CD8-positive, alpha-beta T cell (primary cell): ENCODE measurements at places on chromosomes 7 and 10.
A peak's percentile ranks its signal among the peaks of the same experiment; 100 is the strongest.

DNA sequence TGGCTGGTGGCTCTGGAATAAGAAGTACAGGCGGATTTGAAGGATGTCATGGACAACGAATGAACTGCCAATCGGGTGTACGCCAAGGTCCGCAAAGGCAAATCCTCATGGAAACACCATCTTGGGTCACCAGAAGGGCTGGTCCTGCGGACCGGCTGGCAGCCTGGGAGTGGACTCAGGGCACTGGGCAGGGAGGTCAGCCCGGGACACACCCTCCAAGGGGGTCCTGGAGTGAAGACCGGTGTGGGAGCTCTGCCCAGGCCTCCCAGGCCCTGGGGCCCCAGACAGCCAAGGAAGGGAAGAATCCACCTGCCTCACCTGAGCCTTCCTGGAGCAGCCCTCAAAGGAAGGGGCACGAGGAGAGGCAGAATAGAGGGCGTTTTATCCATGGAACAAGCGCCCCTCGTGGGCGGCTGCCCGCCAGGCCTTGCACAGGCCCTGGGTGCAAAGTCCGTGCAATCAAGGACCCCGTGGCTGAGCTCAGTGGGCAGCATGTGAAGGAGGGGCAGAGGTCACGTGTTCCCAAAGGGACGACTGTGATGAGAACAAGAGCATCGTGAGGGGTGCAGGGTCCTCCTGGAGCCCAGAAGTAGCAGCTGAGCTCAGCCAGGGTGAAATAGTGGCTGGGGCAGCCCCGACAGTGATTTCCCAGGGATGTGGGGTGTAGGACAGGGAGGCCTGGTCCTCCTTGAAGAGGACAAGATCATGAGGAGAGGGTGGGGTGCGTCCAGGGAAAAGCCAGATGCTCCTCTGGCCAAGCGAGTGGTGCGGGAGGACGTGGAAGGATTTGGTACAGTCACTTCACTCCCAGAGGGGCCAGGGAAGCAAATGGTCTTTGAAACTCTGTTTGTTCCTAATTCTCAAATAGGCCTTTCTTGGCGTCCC is 105.2 kb downstream of the TCERG1L start:
- DNase-seq = no peak

DNA sequence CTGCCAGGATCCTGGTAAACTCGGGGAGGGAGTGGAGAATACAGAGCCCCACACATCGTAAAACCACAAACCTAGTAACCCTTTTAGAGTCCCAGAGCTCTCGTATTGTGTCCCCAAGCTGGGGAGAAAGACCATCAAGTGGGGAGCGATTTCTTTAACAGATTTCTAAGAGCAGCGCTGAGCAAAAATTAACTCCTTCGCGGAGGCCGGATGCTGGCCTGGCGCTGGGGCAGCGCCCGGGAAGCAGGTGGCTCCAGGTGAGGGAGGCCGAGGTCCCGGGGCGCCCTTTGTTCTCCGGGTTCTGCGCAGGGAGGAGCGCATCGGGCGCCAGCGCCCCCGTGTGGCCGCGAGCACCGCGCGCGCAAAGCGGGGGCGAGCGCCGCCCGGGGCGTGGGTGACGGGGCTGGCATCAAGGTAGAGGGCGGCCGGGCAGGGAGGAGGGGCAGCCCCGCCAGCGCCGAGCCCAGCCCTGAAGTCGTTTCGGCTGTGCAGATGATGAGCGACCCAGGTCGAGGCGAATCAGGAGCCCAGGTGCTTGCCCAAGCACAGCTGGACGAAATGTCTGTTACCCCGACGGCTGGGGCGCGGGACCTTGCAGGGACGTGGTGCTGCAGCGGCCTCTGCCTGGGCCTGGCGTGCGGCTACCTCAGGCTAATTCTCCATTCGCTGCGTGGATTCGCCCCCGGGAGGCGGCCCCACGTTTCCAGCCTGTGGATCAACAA is 10.4 kb upstream of the FGFR2 start:
- no peak for DNase-seq

GRCh38 chr7:97576043-97576442 is 155.8 kb upstream of the TAC1 start:
- DNase-seq = no peak

DNA sequence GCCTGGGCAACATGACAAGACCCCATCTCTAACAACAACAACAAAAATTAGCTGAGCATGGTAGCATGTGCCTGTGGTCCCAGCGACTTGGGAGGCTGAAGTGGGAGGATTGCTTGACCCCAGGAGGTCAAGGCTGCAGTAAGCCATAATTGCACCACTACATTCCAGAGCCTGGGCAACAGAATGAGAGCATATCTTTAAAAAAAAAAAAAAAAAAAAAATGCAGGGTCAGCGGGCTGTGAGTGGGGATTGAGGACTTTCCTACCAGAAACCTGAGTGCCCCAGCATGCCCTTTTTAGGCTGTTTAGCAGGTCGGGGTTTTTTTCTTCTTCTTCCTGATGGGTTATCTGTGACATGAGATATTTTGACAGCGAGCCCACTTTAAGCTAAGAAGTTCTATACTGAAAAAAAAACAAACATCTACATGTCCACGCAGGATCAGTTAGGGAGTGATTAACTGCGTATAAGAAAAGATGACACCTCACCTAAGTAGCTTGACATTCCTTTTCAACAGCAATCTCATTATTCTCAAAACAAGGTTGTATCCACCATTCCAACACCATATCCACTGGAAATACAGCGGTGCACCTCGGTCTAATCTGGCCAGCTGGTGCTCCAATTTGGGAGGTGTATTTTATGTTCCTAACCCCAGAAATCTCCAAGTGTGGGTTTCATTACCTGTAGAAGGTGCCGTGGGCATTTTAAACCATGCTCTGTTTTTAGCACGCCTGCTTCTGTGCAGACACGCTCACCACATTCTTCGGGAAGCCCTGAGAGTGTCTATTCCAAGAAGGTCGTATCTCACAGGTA is 13.8 kb upstream of the RFC2 start:
- no peak for DNase-seq

- DNase-seq = no peak
These were observed 38.6 kb upstream of the MET start for GRCh38 chr7:116633131-116633988.

DNA sequence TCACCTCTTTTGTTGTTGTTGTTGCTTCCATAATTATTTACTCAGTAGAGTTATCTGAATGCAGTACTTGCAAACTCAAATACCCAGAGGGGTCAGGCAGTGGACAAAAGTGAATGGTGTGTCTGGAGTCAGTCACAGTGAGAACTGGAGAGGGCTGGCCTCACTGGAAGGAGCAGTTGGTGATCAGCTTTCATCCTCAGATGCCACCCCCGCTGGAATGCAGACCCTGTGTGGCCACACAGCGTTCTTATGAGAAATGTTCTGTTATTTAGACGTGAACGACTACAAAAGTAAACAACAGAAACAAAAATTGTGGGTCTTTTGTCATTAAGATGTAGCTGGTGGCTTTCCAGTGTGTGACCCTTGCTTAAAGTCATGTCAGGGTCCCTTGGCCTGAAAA is 29.6 kb upstream of the VPS41 start:
- no peak for DNase-seq

GRCh38 chr10:115335366-115335765 is 242.2 kb downstream of the ATRNL1 start:
- DNase-seq = no peak

GRCh38 chr7:21946222-21946709 is 567 bp upstream of the CDCA7L start:
- DNase-seq = no peak

DNA sequence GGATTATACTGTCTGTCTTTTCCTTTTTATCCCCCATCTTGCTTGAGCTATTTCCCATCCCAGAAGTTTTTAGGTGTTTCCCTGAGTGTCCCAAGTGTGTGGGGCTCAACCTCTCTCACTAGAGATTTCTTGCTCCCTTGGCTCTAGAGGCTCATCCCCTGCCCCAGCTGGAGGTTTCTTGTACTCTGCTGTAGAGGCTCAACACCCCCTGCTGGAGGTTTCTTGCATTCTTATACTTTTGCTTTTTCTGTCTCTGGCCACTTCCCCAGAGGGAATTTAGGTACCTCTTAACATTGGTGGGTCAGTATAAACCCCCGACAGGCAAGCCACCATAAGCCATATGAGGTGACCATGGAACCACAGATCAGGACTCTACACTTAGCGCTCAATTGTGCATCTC is 114.2 kb upstream of the FAM3C start:
- DNase-seq = no peak

DNA sequence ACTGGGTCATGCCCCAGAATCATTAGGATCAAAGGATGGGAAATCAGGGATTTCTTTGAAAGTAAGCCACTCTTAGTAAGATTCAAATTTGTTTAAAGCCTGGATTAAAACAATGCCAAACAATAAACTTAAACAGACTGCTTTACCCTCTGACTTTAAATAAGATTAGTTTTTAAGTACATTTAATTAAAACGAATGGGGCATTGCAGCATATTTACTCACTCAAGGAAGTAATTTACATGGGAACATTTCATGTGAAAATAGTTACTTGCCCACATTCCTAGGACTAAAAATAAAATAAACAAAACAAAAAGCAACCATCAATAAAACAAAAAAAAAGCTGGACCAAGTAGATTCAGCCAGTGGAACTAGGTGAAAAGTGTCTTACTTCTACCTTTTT is 7.8 kb downstream of the ABLIM1 start:
- DNase-seq = no peak

GRCh38 chr7:106178593-106179134 is 66.6 kb upstream of the SYPL1 start:
- no peak for DNase-seq

DNA sequence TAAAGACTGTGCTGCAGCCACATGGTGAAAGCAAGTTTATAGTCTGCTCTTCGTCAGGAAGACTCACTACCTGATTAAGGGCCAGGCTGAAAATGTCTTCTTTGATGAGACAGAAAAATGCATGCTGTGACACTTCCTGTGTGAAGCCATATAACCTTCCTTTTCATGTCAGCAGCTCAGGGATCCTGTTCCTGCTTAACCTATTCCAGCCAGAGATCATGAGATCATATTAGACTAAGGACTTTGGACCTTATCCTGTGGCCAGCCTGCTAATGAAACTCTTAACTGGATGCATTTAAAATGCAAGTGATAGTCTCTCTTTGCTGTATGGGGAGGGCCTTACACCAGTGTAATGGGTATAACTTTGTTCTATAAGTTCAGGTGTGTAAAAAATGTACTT is 165.2 kb downstream of the PTEN start:
- DNase-seq = no peak

- DNase-seq = peak; percentile 7
These were observed 604.9 kb downstream of the LRMDA start for GRCh38 chr10:76036111-76036940.

GRCh38 chr7:42189535-42189934 is 47.5 kb downstream of the GLI3 start:
- no peak for DNase-seq
